Neural crest cell (in vitro differentiated cells): ENCODE measurements at places on chromosomes 12 and 14. TPM values are rescaled to one million over a fixed set of nuclear protein-coding genes. Genes with fewer than 3 reads are reported as not detected.

KRT3 gene
- not detected in 2 replicates for total RNA-seq

GRCh38 chr12:93766796-93767523, 89.8 kb downstream of the CRADD start:
- DNase-seq = no peak

DNA sequence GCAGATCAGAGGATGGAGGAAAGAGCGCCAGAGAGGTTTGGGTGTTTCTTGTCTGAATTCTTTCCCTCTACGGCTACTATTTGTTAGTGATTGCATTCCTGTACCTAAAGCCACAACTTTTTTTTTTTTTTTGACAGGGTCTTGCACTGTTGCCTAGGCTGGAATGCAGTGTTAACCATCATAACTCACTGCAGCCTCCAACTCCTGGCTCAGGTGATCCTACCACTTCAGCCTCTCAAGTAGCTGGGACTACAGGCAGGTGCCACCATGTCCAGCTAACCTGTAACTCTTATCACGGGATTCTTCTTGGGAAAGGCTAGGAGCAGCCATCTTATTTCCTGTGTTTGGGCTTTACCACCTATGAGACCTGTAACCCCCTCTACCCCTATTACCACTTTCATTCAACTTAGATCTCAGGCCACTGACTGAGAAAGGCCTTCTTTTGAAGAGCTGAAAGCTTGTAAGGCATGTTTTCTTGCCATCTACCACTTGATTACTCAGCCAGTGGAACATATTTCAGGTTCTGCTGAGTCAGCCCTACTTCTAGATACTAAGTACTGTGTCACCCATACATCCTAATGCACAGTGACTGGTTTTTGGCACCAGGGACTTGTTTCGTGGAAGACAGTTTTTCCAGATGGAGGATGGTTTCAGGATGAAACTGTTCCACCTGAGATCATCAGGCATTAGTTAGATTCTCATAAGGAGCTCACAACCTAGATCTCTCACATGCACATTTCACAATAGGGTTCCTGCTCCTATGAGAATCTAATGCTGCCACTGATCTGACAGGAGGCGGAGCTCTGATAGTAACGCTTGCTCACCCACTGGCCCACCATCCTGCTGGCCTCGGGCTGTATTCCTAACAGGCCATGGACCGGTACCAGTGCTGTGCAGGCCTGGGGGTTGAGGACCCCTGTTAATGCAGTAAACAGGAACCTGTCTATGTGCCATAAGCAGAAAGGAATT, 6.9 kb downstream of the VEZT start:
- no peak for DNase-seq

NPAS3 gene
- total RNA-seq = 18.2 and 21.1 TPM in 2 replicates

DNA sequence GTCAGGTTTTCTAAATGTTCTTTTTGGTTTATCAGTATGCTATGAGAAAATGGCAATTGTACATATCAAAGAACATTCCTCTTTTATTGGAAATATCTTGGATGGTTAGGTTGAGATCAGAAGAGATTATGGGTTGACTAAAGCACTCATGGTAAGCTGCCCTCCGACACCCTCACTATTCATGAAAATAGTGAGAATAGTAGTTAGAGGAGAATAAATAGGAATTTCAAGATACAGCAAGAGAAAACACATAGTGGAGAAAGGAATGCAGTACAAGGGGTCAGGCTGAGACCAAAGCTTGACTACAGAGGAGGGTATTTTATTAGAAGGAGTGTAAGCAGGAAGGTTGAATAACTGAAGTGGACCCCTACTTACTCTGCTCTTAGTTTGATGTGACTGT, 112.5 kb downstream of the PTPRQ start:
- DNase-seq = no peak

TAS2R13 gene
- 1.0 and 1.1 TPM in 2 replicates for total RNA-seq

DNA sequence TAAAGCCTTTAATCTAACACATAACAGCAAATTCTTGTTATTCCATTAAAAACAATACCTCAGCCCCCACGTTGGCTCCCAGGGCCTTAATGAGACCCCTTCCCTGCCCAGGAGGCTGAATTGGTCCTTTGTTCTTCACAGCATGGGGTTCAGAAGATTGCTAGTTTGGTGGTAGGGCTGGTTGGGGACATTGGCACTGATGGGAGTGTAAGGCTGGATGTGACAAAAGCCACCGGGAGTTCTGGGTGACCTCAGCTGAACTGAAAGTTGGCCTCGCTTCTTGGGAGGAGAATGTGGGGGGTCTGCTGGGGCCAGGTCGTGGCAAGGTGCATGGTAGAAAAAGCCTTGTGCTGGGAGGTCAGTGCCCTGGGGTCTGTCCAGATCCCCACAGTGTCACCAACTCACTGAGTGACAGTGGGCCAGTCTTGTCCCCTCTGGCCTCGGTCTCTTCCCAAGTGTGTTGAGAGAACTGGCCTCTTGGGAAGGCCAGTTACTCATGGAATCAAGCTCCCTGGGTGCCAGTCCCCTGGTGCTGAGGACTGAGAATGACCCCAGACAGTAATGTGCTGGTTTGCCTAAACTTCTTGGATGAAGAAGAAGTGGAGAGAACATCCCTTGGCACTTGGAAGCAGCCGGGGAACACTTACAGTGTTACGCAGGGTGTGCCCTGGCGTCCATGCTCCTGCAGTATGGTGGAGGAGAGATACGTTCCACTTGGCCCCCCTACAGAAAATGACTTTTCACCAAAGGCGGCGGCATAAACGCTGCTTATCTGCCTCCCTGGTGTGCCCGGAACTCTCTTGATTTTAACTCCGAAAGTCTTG, 283.7 kb upstream of the RTL1 start:
- no peak for DNase-seq

PRH1 gene
- total RNA-seq = 17.4 and 21.1 TPM in 2 replicates

- DNase-seq = no peak
Measured at GRCh38 chr14:56959869-56960268, 149.6 kb upstream of the OTX2 start.
